AG10803 (cell line): ENCODE measurements at places on chromosomes 4 and X.

DNA sequence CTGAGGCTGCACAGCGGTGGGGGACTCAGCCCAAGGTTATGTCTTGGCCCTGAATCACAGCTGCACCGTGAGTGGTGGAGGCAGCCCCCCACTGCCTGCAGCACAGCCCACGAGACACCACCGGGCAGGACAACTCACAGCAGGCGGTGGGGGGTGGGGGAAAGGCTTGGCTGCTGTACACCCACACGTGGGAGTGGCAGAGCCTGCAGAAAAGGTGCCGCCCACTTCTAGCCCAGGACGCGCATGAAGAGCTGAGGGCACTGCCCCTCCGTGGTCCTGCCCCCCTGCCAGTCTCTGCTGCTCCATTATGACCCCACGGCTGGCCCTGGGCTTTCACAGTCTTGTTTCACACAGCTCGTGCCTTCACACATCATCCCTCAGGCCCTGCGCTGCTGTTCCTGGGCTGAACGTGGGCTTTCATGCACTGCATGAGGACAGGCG lies 40.8 kb downstream of the FGFRL1 start:
- no peak for DNase-seq

DNA sequence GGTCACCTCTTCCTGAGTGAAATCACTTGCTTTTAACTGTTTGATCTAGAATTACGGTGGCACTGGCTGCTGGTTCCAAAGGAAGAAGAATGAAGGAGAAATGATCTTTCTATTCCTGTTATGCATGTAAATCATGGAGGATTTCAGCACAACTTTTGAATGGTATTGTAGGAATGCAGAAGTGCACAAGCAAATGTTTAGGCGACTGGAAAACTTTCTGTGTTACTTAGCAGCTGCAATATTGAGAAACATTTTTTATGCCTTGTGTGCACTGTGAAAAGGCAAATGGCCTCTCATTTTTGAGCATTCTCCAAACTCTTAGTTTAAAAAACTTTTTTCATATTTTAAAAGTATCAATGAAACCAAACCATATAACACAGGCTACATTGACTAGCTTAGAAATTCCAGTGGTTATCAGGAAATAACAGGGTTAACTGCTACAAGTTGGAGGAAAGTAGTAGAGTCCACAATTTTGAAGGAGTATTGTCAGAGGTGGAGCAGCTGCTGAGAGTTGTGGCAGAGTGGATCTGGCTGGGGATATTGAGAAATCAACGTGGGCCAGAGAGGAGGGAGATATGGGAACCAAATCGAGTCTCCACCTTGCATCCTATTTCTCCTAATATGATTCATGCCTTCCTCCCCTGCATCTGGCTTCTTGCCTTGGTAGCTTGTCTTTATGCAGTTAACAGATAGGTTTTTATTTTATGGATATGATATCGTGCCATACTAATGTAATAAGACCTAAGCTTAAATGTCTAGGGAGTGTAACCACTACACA lies 32.0 kb upstream of the FHL1 start:
- peak; percentile 70 for DNase-seq

GRCh38 chr4:119861731-119862130 lies 204.9 kb downstream of the MAD2L1 start:
- no peak for DNase-seq

GRCh38 chr4:188822698-188823097 lies 683.5 kb downstream of the TRIML1 start:
- no peak for DNase-seq

DNA sequence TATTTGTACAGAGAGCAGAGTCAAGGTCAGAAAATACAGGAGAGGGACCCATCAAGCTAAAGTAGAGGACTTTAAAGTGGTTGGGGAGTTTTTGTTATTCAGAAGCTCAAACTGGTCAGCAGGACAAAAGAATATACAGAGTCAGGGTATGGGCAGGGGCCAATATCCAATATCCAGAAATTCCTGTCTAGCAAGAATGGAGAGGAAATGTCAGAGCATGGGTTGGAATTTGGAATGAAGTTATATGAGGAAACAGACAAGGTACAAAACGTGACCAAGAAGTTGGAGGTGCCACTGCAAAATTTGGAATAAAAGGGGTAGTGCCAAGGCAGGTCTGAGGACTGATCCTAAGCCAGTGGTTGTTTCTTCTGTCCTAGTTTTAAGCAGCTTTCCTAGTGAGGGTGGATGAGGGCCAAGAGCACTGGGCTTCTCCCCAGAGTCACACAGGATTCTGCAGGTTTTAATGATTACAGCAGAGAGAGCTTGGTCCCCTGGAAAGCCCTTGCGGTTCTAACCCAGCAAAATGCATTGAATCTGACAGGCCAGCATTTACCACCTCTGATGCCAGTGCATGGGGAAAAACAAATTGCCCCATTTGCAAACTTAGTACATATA lies 304.7 kb upstream of the FTHL17 start:
- DNase-seq: no peak

DNA sequence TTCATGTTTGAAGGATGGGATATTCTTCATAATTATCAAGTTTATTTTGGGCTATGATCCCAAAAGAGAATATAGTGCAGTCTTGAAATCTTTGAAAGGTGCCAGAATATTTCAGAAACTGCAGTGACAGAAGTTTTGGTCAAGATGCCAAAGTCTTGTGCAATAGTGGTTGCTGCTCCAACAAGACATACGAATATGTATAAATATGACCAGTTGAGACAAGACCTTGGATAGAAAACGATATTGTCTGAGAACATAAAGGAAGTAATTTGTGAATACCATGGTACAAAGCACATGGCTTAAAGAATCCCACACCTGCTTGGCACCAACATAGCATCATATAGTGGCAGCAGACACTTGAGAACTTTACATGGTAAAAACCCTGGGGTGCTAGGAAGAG lies 48.6 kb upstream of the AMELX start:
- peak; percentile 48 for DNase-seq

DNA sequence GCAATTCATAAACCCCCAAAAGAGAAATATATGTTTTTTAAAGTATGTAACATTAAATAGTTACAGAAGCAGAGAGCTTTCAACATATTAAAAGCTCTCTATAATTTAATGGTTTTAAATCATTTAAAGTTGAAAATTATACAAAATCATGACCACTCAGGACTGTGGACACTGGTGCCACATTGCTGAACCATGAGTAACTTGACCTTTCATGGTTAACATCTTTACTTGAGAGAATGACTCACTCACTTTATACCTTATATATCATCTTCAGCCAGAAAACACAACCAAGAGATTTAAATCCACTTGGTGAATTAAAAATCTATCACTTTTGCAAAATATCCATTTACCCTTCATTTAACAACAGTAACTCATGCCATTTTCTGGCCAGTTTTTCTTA lies 584.3 kb upstream of the SMIM31 start:
- no peak for DNase-seq

DNA sequence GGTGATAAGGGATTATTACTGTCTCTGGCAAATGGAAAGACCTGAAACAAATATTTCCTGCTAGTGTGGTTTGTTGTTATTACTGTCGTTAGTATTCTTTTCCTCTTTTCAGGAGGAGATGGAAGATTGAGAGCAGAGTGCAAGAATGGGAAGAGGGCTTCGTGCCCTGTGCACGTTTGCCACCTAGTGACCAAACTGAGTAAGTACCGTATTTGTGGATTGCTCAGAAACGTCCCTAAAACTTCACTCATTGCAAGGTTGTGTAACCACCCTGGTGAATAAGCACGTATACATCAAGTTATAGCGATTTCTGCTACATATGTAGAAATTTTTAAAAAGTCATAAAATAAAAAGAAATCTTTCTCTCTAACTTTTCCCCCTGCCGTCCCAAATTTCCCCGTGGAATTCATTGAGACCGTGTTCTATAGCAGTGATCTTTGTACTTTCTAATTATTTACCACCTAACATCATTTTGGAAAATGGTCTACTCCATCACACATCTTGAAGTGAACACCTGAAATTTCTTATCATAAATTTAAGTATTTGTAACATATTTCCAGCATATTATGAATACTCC lies 24.3 kb downstream of the LINC00632 start:
- peak; percentile 40 for DNase-seq

DNA sequence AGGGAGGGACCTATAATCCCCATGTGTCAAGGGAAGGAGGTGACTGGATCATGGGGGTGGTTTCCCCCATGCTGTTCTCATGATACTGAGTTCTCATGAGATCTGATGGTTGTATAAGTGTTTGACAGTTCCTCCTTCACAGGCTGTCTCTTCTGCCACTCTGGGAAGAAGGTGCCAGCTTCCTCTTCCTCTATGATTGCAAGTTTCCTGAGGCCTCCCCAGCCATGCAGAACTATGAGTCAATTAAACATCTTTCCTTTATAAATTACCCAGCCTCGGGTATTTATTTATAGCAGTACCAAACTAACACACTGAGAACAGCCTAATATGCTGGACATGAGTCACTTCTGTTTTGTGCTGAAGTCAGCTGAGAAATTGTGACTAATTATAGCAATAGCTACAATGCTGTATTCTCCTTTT lies 656.9 kb upstream of the CPEB2 start:
- DNase-seq: peak; percentile 18

DNA sequence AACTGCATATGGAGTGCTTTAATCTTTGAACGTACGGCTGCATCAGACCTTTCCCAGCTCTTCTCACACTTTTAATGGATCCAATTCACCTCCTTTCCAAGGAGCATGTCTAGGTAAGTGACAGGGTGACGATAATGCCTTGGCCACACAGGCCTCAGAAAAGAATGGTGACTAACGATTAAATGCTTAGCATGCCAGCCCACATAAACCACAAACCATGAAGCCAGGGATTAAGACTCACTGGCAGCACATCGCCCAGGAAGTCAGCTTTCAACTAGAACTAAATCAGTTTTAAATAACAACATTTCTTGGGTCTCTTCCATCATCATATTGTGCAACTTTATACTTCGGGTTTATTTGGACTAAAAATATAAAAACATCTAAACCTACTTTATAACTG lies 28.7 kb downstream of the INPP4B start:
- peak; percentile 98 for DNase-seq

DNA sequence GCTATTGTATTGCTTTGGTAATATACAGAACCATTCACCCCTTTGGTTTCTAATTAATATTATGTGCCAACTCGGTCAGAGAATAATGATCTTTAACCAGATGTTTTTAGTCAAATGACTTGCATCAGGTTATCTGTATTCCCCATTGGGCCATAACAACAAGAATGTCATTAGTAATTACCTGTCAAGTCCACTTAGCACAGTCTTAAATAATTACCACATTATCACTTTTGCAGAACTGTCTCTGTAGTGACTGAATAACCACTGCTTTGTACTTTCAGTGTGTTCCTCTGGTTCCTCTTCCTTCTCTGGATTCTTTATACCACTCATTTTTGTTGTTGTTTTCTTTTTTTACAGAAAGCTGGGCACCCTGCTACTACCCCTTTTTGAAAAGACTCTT lies 257.7 kb upstream of the SPOCK3 start:
- no peak for DNase-seq

DNA sequence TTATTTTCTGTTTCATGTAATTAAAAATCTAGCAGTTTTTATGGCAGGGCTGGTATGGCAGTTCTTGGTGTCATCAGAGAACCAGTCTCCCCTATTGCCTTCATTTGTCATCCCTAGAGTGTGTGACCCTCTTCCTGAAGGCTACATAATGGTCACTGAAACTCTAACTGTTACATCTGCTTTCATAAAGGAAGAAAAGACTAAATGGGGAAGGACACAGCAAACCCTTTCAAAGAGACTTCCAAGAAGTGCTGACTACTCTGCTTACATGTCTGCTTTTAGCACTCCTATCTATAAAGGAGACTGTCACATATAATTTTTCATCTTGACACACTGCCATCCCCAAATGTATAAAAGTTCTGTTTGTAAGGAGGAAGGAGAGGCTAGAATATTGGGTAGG lies 105.9 kb upstream of the DIAPH2 start:
- no peak for DNase-seq

DNA sequence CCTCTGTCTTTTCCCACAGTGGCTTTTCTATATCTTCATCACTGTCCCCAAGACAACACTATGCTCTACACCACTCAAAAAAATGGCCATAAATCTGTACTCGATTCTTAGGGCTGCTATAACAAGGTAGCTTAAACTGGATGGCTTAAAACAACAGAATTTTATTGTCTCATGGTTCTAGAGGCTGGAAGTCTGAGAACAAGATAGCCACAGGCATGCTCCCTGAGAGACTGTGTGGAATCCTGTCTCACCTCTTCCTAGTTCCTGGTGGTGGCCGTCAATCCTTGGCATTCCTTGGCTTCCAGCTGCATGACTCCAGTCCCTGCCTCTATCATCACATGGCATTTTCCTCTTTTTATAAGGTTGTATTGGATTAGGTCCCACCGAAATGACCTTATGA lies 70.7 kb upstream of the DCLK2 start:
- peak; percentile 95 for DNase-seq

DNA sequence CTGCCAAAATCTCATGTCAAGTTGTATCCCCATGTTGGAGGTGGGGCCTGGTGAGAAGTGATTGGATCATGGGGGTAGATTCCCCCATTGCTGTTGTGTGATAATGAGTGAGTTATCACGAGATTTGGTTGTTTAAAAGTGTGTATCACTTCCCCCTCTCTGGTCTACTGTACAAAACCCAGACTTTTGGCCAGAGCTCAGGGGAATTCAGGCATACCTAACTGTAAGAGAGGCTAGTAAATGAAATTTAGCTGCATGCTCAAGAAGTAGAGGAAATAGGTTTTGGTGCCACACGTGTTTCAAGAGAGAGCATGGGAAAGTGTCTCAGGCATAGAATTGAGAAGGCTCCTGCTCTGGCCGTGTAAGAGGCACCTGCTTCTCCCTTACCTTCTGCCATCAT lies 190.5 kb upstream of the GALNTL6 start:
- DNase-seq: no peak

DNA sequence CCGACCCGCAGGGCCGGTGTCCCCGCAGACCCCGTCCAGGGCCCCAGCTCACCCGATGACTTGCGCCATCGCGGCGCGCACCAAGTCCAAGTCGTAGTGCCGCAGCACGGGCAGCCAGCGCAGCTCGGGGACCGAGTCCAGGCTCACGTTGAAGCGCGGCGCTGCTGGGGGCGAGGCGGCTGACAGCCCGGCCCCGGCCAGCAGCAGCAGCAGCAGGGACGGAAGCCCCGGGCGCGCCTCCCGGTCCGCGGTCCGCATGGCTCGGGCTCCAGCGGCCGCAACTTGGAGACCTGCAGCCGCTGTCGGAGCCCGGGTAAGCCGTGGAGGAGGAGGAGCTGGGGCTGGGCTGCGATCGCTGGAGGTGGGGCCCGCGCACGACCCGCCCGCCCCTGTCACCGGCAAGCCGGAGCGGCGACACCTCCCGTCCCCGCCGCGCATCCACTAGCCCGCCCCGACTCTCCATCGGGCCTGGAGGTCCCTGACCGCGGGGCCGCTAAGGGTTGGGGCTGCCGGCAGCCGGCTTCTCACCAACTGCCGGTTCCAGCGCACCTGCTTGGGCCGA lies at the start of gene NAAA:
Gene NAAA, minus strand, starts transcription at position 322 of the 562 bp plus-strand sequence. Its CDS starts 64 bp downstream, at position 258.
- peak; percentile 70 for DNase-seq

- DNase-seq: no peak
These were observed 32.9 kb downstream of the HOPX start for GRCh38 chr4:56648021-56648823.

DNA sequence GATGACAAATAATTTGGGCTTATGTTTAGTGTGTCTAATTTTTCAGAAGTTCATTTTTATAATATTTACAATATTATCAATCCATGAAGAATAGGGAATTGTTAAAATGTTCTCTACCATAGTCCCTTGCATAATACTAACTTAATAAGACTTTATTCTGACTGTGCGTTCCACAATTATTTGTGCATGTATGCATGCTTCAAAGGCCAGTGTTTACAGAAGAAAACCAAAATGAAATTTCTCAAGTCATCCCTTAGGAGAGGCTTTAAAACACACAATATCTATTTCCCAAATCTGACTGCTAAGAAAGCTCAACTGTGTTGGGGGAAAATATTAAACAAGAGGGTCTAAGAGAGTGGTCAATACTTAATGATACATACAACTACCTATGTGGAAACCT lies 226.3 kb upstream of the ANKRD50 start:
- no peak for DNase-seq

GRCh38 chr4:109169170-109169569 lies 133.3 kb downstream of the COL25A1 start:
- no peak for DNase-seq
